ENCODE measurements at places on chromosomes 4 and X.

DNA sequence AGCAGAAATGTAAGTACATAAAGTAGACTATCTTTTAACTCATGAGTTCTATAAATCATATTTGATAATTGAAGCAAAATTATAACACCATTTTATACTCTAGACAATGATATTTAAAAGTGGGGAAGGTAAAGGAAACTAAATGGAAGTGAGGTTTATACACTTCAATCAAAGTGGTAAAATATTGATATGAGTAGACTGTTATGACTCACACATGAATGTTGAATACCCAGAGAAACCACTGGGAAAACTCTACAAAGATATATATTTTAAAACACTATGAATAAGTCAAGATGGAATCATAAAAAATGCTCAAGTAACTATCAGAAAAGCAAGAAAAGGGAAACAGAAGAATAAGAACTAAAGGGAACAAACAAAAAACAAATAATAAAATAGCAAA is 8.4 kb downstream of the VSIG1 start:
- DNase-seq, result no peak

DNA sequence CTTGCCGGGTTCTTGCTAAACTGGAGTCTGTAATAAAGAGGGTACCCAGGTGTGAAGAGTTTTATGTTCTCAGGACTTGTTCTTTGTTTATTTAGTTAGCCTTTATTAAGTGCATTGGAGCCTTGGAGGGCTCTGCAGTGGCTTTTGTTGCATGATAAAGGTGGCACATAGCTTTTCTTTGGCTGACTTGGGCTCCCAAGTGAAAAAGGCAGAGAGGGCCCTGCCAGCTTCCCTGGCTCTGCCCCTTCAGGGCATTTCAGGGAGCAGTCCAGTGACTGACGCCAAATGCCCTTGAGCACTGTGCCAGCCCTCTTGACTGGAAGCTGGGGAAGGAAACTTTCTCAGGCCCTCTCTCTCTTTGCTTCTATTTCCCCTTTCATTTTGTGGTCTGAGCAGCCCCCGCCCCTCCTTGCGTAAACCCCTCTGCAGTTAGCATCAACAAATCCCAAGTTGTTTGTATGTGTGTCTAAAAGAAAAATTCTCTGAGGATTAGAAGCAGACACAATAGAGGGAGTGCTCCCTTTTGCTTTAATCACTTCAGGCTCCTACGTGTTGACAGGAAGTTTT is 152.2 kb downstream of the NHS start:
- no peak for DNase-seq

GRCh38 chrX:17580539-17581152 is 156.6 kb upstream of the SCML1 start:
- DNase-seq, result no peak

- DNase-seq, result no peak
Observed at GRCh38 chr4:7813674-7814073, 126.0 kb downstream of the AFAP1 start.

GRCh38 chr4:26233350-26233749 is 87.5 kb upstream of the RBPJ start:
- no peak for DNase-seq

DNA sequence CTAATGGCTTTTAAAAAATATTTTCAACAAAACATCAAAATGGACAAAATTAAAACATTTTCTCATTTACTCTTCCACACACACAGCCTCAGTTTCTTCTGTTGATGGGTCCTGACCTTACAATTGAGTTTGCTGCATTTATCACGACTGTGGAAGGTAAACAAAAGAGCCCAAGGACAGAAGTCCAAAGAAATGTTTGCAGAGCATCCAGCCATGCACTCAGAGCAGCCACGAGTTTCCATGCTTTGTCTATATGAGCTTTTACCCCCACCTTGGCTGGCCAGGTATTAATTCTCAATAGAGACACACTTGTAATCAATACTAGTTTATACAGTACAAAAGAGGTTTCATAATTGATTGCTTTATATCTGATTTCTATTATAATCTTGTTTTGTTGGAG is 85.0 kb upstream of the WDFY3 start:
- no peak for DNase-seq

GRCh38 chr4:10100734-10101216 is 15.8 kb downstream of the WDR1 start:
- no peak for DNase-seq

DNA sequence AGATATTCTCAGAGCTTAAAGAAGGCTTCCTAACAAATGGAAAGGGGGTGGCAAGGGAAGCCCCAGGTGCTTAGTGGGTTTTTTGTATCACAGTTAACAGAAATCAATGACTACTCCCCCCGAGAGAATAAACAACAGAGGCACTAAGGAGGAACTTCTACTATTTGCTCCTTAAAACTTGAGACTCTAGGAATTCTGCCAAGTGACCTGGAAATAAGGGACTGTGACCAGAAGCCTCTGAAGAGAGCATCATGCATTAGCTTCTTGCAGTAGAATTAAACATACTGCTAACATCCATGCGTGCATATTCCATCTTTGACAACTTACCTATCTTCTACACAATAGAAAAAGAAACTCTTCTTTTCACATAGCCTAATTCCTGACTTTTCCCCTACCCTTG is 86.8 kb downstream of the CAMK2D start:
- DNase-seq, result no peak

- no peak for DNase-seq
Observed at GRCh38 chrX:468979-469378, 82.3 kb upstream of the PPP2R3B start.

GRCh38 chr4:141636771-141637460 is 533 bp downstream of the IL15 start:
- DNase-seq, result peak; percentile 37

DNA sequence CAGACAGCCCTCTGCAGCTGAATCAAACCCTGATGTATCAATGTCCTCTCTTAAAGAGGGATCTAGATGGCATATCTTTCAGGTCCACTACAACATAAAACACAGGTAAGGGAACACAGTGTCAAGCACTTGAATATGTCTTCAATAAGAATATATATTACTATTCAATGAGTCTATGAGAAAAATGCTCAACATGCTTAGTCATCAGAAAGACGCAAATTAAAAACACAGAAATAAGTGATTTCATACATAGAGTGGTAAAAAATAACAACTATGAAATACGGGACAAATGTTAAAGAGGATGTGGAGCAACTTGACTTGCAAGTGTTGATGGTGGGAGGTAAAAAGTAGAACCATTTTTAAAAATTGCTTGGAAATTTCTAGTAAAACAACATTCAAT is 544.6 kb upstream of the HS3ST1 start:
- no peak for DNase-seq

DNA sequence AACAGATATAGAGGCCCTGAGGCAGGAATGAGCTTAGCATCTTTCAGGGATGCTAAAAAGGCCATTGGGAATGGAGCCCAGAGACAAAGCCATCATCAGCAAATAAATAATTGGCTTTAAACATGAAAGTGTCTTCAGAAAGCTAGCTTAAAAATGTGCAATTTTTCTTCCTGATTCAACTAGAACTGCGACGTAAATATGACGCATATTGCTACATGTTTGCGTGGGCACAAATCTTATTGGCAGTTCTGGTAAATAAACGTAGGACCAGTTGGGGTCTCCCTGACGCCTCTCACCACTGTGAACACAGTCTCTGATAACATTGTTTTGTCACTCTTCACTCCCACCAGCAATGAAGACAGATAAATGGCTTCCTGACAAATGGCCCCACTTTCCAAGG is 97.3 kb upstream of the SRD5A3 start:
- no peak for DNase-seq

DNA sequence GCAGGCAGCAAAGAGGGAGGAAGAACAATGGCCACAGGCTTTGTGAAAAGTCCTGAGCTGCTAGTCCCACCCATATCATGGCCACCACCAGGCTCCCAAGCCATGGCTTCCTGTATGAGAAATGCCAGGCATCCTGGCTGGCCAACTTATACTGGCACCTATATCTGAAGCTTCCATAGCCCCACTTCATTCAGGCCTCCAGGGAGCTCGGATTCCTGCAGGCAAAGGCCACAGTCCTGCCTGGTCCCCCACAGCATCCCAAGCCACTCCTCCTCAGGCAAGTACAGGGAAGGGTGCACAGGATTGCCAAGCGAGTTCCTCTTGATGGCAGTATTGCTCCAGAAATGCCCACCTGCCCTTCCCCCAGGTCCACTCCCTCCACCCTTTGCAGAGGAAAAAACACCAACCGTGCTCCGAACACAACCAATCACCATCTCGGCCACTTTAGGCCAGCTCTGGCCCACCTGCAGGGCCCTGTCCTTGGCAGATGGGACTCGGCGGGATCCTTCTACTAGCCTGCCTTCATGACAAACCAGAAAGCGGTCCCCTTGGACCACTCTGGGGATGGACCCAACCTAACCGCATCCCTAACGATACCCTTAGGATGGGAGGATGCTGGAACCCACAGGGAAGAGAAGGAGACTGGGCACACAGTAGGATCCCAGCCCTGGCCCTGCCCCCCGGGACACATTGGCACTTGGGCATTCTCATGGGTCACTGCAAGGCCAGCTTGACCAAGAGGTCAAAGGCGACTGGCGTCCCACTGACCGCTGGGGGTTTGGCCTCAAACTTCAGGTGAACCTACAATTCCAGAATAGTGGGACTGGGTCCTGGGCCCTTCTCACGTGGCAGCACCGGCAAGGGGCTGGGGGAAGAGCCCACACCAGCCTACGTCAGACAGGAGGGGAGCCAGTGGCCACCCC is 220.4 kb upstream of the AGTR2 start:
- DNase-seq, result no peak

GRCh38 chr4:67785528-67785927 is 31.3 kb upstream of the GNRHR start:
- DNase-seq, result no peak

- DNase-seq, result no peak
Observed at GRCh38 chr4:169376421-169376820, 105.7 kb upstream of the SH3RF1 start.

DNA sequence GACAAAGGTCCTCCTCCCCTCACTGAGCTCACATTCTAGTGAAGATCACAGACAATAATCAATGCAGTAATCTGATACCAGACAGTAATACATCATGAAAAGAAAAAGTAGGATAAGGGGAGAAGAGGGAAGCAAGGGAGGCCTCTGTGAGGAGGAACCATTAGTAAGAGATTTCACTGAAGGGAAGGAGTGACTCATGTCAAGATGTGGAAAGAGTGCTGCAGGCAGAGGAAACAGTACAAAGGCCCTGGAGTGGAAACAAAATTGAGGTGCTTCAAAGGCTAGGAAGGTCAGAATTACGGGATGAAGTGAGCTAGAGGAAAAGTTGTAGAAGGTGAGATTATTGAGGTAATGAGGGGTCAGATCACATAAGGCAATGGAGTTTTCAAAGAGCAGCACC is 38.1 kb downstream of the LAMTOR3 start:
- no peak for DNase-seq

DNA sequence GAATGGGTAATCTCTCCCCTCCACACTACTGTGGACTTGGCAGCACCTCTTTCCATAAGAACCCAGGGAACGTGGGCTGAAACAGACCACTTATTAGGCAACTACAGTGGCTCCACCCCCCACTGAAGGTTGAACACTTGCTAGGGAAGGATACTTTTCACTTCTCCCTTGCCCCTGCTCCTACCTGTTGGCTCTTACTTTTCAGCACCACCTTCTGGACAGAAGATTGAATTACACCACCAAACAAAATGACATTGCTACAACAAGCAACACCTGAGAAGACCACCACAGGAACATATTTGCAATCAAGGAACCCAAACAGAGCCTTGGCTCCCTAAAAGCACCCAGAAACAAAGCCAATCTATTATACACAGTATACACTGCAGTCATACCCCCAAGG is 132.1 kb upstream of the CXCL13 start:
- DNase-seq, result no peak

DNA sequence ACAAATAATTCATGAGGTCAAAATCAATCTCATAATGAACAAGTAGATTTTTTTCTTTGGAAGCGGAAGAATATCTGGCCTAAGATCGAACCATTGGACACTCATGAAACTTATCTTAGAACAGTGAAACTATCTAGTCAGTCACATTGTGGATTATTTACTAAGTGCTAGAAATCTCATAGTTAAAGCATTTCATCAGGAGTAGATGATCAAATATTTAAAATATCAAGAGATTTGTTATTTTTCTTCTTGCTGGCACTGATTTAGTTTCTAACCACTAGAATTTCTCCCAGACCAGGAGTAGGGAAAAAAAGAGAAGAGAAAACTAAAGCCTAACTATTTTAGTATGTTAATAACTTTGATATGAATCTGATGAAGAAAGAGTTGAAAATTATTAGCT is 105.5 kb downstream of the SHROOM3 start:
- DNase-seq, result no peak

GRCh38 chrX:149871940-149872339 is 9.0 kb upstream of the MAGEA8 start:
- DNase-seq, result peak; percentile 12

All from GM18507 (cell line).